Heart left ventricle (tissue), 16 donors: ENCODE measurements at places on chromosomes 3 and 15. TPM values are rescaled to one million over a fixed set of nuclear protein-coding genes. Genes with fewer than 3 reads are reported as not detected.

DNA sequence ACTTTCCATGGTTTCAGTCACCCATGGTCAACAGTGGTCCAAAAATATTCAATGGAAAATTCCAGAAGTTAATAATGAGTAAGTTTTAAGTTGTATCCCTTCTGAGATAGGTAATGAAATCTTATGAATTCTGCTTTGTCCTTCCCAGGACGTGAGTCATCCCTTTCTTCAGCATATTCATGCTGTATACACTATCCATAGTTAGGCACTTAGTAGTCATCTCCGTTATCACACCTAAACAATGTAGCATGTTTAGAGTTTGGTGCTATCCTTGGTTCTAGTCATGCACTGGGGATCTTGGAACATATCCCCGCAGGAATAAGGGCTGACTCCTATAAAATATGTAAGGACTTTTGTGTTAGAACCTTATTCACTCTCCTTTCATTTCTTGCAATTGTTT is 153.2 kb downstream of the UNC13C start:
- DNase-seq = no peak

DNA sequence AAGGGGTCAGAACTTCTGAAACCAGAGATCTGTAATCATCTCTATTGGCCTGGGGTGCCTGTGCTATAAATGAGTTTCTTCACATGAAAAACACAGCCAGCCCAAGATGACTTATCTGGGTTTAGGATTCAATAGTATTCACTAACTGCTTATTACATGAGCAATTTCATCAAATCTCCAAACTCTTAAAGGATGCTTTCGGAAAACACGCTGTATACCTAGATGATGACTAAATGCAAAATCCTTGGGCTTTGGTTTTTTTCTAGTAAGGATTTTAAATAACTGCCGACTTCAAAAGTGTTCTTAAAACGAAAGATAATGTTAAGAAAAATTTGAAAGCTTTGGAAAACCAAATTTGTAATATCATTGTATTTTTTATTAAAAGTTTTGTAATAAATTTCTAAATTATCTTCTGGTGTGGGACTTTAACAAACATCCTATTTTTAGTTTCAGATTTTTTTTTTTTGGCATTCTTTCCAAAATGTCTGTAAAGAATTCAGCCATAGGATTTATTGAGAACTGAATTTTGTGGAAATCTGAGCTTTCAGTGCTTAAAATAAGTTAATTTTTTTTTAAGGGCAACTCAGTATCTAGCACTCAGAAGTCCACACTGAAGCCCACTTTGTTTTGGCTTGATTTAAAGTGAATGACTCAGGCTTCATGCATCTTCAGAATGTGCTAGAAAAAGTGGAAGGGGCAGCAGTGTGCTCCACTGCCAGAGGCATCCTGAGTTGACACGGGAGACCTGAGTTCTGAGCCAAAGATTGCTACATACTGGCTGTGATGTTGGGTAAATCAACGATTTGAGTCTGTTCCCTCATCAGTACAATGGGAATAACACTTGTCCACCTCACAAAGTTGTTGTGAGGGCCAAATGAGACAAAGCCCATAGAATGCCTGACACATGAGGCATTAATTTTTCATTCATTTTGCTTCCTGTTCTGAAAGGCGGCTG is 18.7 kb downstream of the TMEM43 start:
- no peak for DNase-seq

DNA sequence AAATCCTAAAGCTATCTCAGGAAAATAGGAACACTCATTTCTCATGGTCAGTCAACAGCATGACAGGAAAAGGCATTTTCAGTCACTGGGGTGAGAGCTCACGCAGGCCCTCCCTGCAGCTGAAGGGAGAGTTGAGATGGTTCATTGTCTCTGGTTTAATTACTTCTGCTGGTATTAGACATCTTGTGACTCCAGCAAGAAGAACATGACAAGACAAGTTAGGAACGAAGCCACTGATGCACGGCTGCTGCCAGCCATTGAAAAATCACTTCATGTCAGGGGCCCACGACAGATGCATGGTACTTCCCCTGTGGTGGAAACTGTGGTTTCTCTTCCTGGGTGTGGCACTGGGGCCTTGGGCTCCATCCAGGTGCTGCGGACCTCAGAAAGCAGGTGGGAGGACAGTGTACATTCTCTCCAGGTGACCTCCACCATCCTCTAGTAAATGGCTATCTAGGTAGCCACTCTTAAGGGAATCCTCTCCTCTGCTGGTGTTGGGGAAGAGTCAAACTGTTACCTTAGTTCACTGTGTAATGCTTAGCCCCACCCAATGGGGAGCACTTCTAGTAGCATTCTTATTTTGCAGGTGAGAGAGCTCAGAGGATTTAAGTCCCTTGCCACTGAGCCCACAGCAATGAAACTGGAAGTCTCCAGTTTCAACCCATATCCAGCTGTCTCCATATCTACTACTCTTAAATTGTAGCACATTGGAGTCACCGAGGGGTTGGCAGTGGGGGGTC is 274.2 kb downstream of the LRTM1 start:
- no peak for DNase-seq

Gene GYG1
- total RNA-seq = 158 TPM

GRCh38 chr15:80736560-80736959 is 41.5 kb downstream of the ABHD17C start:
- DNase-seq = no peak

DNA sequence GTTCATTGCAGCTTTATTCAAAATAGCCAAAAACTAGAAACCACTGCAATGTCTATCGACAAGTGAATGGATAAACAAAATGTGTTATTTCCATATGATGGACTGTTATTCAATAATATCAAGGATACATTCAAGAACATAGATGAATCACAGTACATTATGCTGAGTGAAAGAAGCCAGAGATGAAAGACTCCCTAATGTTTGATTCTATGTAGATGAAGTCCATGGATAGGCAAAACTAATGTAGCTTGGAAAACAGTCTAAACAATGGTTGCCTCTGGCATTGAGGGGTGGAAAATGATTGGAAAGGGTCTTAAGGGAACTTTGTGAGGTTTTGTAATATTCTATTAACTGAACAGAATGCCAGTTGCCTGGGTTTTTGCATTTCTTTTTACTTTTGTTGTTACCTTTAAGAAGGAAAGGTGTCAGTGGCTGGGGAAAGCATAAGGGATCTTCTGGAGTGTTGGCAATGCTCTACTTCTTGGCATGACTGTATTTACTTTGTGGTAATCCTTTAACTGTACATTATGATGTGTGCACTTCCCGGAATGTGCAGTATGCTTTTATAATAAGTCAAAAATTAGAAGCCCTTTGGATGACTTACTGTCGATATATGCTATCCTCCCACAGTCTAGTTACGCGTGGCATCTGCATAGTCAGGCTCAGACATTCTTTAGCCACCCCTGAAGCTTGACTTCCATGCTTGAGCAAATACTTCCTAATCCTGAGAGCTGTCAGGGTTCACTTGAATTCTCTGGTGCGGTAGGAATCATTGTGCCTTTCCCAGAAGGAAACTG is 20.5 kb upstream of the ATP10A start:
- no peak for DNase-seq

DNA sequence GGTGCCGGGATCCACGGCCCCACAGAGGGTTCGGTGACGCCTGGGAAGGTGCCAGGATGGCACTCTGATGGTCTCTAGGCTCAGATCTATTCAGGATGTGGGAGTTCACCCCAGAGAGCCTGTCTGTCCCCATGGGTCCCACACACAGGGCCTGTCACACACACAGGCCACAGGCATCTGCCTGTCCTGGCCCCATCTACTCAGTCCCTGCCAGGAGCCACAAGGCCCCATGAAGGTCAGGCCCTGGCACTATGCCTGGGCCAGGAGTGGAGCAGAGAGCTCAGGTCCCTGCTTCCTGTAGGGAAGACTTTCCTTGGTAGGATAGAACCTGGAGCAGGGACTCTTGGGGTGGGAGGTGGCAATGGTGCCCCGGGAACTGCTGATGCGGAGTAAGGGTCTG is 49.0 kb upstream of the FURIN start:
- DNase-seq = peak; percentile 69
